Stimulated activated CD8-positive, alpha-beta memory T cell treated with anti-CD3 and anti-CD28 coated beads, Interleukin-4, amount 100 ng/mL, for 48 hours (primary cell): ENCODE measurements at places on chromosomes 4 and X.

GRCh38 chr4:30929649-30930048 lies 209.5 kb downstream of the PCDH7 start:
- DNase-seq, result no peak

GRCh38 chrX:100404851-100405250 lies 5.2 kb downstream of the PCDH19 start:
- no peak for DNase-seq

DNA sequence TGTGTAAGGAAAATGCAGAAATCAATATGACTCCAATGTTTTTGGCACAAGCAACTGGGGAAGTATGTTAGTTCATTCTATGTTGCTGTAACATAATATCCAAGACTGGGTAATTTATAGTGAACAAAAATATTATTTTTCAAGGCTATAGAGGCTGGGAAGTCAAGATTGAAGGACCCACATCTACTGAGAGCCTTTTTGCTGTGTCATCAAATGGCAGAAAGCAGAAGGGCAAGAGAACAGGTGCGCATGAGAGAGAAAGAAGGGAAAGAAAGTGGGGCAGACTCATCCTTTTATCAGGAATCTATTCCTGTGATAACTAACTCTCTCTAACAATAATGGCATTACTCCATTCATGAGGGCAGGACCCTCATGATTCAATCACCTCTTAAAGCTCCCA lies 237.2 kb downstream of the FAT4 start:
- DNase-seq, result no peak

- no peak for DNase-seq
Observed at GRCh38 chr4:35247047-35247446, 997.3 kb downstream of the ARAP2 start.

DNA sequence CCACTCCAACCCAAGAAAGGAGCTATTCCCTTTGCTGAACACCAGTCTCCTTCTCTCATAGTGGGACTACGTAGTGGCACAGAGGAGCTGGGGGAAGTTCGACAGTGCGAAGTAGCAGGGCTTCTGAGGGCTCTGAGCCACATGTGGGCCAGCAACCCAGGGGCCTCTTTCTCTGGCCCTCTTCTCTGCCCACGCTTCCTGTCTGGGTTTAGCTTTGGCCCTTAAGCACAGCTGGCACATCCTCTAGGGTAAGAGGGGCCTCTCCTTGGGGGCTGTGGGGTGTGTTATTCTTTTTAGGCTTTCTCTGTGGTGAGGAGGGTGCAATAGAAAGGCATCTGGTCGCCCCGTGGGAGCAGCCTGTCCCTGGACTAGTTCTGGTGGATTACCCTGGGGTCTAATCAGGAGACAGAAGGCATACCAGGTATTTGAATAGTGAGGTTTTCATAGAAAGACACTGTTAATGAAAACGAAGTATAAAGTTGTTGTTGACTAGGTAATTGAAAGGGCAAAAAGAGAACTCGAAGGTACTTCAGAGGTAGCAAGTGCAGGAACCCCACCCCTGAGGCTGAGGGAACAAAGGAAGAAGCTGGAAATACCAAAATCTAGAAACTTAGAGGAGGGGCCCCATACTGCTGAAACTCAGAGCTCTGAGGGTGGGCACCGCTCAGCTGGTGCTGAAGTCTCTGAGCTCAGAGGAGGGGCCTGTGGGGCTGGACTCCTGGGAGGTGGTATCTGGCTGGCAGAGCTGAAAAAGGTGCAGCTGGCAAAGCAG lies 151.9 kb upstream of the RPS6KA3 start:
- DNase-seq, result peak; percentile 33

DNA sequence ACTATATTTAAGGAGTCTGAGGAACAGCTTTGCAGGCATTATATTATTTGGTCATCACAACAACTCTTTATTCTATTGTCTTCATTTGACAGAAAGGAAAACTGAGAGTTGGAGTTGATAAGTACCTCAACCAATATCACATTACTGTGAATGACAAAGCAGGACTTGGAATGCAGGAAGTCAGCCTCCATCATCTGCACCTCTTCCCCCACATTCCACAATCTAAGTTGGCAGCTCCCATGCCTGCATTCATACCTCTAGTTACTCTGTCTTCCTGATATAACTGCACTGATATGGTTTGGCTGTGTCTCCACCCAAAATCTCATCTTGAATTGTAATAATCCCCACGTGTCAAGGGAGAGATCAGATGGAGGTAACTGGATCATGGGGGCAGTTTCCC lies 356.7 kb downstream of the GALNTL6 start:
- DNase-seq, result no peak

- DNase-seq, result no peak
Observed at GRCh38 chrX:122238801-122239200, 945.3 kb upstream of the GRIA3 start.

- DNase-seq, result peak; percentile 80
Observed at GRCh38 chrX:38561126-38561868, at the start of gene TSPAN7. Gene TSPAN7, plus strand, starts transcription at chrX:38561542. Its CDS starts 5 bp downstream, at chrX:38561547.

- DNase-seq, result no peak
Observed at GRCh38 chrX:134010690-134011089, 25.3 kb upstream of the GPC3 start.

DNA sequence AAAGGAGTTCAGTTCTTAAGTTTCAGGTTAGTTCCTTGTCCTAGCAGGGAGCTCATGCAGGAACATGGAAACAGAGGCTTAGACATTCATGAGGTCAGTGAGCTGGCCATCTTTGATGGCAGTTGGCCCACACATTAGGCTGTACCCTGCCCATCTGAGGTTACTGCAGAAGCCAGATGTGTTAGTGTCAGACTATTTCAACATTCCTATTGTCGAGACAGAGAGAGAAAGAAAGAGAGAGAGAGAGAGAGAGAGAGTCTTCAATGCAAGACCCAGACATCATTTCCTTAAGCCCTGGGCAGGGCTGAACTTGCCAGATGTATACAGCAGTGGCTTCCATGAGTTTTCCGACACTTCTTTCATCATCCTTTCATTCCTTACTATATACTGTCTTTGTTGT lies 91.3 kb downstream of the PPP1R2C start:
- DNase-seq, result no peak

- DNase-seq, result peak; percentile 85
Observed at GRCh38 chrX:103310555-103311398, at the start of gene BEX2. Gene BEX2, minus strand, starts transcription at chrX:103310990. Its CDS starts 1,014 bp downstream, at chrX:103309976.

- no peak for DNase-seq
Observed at GRCh38 chrX:131791608-131792355, 231.3 kb upstream of the STK26 start.

GRCh38 chr4:76309939-76310550 lies 3.5 kb downstream of the STBD1 start:
- DNase-seq, result no peak

- DNase-seq, result no peak
Observed at GRCh38 chrX:48918301-48918642, 552 bp downstream of the PIM2 start.

- no peak for DNase-seq
Observed at GRCh38 chrX:74372272-74372671, 49.0 kb upstream of the SLC16A2 start.

GRCh38 chrX:87517571-87518141 lies at the start of gene KLHL4:
Gene KLHL4, plus strand, starts transcription at chrX:87517802. Its CDS starts 92 bp downstream, at chrX:87517894.
- no peak for DNase-seq

DNA sequence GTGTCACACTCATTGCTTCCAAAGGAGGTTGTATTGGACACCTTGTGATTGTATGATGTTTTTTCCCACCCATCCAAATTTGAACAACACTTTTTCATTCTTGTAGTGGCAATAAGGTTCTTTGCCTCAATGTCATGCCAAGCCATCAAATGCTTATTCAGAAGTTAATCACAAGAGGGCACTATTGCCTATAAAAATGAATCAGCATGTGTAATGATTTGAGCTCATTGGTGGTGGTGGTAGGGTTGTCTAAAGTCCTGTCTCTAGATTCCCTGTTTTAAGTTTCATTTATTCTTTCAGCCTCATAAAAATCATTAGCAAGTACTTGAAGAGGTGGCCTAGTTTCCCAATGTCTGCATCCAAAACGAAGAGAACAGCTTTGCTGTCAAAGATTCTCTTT lies 37.0 kb downstream of the IRS4 start:
- DNase-seq, result no peak

GRCh38 chrX:150262456-150262855 lies 100.7 kb upstream of the MAMLD1 start:
- DNase-seq, result no peak

DNA sequence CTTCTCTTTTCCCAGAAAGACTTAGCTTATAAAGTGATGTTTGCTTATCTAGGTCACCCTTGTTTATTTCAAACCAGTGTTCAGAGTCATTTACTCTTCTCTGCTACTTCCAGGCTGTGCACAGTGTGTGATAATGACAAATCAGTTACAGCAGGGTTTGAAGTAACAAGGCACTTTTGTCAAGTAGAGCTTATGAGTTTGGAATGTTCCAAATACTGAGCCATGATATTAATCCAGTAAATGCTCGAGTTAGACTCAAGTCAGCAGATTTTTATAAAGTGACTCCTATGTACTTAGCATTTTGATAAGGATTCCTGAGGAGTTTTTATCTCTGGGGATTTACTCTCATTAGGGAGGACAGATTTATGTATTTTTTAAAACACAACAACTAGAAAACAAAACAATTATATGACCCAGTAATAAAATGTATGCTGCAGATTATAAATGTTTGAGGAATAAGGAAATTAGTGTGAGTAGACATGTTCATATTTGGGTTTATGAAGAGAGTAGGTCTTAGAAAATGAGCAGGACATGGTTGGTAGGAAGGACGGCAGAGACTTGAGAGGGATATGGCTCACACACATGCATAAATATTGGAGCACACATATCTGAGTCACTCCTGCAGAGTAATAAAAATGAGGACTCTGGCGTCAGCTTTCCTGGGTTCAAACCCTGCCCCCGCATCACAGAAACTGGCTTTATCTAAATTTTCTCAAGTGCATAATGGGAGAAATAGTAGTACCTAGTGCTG lies 271.2 kb downstream of the FBXO8 start:
- DNase-seq, result no peak

GRCh38 chr4:114012749-114013148 lies 33.3 kb upstream of the ARSJ start:
- DNase-seq, result no peak

DNA sequence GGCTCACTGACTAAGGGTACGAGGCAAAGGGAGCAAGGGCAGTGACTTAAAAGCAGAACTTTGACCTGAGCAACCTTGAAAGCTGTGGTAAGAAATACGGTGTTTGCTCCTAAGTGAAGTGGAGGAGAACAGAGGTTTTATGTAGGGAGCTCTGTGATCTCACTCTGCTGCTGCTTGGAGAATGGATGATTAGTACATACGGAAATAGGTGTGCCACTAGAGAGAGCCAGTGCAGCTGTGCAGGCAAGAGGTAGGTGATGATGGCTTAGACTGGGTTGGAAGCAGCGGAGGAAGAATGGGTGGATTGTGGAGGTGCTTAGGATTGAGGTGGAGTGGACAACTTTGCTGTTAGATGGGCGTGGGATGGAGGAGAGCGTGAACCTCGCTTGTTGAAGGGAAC lies 85.0 kb downstream of the FAM193A start:
- no peak for DNase-seq

GRCh38 chr4:114734594-114734993 lies 136.0 kb downstream of the UGT8 start:
- DNase-seq, result no peak
